ENCODE measurements at places on chromosomes 2 and 18. TPM values are rescaled to one million over a fixed set of nuclear protein-coding genes. Genes with fewer than 3 reads are reported as not detected.

The KCTD18 gene
- 12.8 TPM for total RNA-seq

The ME2 gene
- 49.0 TPM for total RNA-seq

The PLGLB1 gene
- total RNA-seq: 1.3 TPM

The SIGLEC15 gene
- total RNA-seq: not detected

The RSAD2 gene
- total RNA-seq: not detected

DNA sequence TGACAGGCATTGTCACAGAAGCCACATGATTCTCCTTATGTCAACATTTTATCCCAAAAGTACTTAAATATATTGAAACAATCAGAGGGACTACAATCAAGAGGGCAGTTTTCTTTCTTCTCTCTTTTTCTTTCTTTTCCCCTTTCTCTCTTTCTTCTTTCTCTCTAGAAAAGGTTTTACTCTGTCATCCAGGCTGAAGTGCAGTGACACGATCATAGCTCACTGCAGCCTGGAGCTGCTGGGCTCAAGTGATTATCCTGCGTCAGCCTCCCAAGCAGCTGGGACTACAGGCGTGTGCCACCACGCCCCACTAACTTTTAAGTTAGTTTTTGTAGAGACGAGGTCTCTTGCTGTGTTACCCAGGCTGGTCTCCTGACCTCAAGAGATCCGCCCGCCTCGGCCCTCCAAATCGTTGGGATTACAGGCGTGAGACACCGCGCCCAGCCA lies 1.0 kb upstream of the PRKD3 start:
- no peak for DNase-seq

DNA sequence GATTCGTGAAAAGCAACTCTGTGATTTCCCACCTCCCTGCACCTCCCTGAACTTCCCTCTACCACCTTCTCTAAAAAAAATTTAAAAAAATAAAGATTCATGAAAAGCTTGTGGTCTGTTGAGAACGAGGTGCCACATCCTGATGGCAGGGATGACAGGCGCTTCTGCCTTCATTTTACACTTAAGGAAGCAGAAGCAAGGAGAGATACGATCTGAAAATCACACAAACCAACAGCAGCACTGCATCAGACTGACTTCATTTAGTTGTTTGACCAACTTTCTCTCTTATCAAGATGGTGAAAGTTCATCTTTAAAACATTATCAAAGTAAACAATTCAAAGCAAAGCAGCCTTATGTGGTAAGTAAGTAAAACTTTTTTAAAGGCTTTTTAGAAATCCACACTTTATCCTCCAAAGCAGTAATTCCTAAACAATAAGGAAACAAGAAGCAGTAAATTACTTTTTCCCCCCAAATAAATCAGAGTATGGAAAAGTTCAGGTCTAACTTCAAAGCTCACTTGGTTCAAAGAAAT lies 15.5 kb downstream of the WDFY1 start:
- no peak for DNase-seq

DNA sequence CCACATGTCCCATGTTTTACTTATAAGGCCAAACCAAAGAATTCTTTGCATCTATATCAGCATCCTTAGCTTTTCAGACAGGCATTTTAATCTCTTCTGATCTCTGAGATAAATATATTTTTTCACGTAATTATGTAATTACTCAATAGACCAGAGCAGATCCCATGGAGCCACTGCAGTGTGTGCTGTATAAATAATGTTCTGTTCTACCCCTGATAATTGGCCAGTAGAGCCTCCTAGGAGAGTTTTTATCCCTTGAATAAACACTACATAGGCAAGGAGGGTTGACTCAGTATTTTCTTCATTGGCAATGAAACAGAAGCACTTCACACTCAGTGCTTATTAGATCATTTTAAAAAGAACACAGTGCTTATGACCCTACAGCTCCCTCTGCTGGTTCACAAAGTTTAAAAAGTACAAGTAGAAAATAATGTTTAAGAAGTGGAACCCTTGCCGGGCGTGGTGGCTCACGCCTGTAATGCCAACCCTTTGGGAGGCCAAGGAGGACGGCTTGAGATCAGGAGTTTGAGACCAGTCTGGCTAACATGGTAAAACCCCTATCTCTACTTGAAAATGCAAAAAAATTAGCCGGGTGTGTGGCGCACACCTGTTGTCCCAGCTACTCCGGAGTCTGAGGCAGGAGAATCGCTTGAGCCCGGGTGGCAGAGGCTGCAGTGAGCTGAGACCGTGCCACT lies 91.9 kb downstream of the PPP1R1C start:
- DNase-seq: peak; percentile 81

- DNase-seq: no peak
Measured at GRCh38 chr2:127105656-127106456, 1.1 kb downstream of the BIN1 start.

DNA sequence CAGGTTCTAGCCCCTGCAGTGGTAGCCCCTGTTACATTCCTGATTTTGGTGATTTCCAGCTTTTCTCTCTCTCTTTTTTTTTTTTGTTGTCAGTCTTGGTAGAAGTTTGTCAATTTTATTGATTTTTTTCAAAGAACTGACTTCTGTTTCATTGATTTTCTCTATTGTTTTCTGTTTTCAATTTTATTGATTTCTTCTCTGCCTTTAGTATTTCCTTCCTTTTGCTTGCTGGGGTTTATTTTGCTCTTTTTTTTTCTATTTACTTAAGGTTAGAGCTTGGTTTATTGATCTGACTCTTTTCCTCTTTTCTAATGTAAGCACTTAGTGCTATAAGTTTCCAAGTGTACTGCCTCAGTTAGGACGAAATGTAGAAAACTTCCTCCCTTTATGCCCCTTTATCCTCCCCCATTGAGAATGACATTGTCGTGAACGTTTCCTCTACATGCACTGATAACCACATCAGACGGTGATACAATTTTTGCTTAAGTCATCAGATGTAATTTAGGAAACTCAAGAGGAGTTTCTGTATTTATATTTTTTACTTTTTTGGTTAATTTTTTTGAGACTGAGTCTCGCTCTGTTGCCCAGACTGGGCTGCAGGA lies 81.1 kb upstream of the HS6ST1 start:
- DNase-seq: no peak

DNA sequence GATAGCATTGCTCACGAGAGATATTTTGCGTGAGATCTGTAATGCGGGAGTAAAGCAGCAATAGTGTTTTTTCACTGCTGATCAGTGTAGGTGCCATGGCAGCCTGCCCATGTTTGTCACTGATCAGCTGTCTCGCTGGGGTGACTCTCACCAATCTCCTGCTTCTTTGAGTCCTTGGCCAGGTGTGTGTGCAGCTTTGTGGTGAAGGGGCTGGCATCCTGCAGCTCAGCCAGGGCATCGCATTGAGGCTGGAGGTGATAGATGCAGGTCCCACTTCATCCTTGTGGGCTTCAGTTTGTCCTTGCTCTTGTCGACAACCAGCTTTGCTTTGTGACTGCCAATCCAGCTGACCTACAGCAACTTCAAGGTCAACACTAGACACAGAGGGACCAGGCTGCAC lies 258.3 kb upstream of the CXCR4 start:
- no peak for DNase-seq

- no peak for DNase-seq
Measured at GRCh38 chr2:96830044-96830562, 13.7 kb downstream of the ANKRD23 start.

- DNase-seq: no peak
Measured at GRCh38 chr2:25972049-25972823, 10.1 kb downstream of the KIF3C start.

- DNase-seq: no peak
Measured at GRCh38 chr18:3528231-3528630, 78.3 kb downstream of the TGIF1 start.
